Progenitor cell of endocrine pancreas (in vitro differentiated cells): ENCODE measurements at places on chromosomes 1 and 21.

GRCh38 chr1:151839457-151840403 lies at the start of gene C2CD4D:
Gene C2CD4D (minus strand): TSS chr1:151839820. CDS start chr1:151838989, 831 bp downstream.
- peak; percentile 62 for DNase-seq

DNA sequence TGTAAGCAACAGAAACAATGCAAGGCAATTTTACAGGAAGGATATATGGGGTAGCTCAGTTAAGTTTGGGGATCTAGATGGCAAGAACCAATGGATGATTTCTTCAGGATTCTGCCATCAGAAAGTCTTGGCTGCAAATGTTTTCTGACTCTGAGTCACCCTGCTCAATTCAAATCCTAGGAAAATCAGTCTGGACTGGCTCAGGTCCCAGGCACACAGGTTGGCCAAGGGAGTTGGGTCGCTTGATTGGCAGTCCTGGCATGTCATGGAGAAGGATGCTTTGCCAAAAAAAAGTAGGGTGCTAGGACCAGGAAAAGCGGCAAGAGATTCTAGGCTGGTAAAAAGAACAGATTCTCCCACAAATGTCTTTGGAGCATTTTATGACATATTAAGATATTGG lies 28.9 kb upstream of the S1PR1 start:
- no peak for DNase-seq

DNA sequence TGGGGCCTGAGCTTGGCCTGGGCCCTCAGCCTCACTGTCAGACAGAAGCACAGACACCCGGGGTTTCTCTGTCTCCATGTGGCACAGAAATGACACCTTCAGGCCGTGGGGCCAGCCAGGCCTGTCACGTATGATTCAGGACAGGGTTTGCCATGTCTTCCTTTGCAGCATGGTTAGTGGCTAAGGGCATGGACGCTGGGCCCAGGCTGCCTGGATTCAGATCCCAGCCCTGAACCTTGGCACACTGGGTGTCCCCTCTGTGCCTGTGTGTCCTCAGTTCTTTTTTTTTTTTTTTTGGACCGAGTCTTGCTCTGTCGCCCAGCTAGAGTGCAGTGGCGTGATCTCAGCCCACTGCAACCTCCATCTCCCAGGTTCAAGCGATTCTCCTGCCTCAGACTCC lies 73.6 kb downstream of the SPSB1 start:
- no peak for DNase-seq

GRCh38 chr1:177278626-177279390 lies 108.0 kb downstream of the BRINP2 start:
- DNase-seq = no peak

DNA sequence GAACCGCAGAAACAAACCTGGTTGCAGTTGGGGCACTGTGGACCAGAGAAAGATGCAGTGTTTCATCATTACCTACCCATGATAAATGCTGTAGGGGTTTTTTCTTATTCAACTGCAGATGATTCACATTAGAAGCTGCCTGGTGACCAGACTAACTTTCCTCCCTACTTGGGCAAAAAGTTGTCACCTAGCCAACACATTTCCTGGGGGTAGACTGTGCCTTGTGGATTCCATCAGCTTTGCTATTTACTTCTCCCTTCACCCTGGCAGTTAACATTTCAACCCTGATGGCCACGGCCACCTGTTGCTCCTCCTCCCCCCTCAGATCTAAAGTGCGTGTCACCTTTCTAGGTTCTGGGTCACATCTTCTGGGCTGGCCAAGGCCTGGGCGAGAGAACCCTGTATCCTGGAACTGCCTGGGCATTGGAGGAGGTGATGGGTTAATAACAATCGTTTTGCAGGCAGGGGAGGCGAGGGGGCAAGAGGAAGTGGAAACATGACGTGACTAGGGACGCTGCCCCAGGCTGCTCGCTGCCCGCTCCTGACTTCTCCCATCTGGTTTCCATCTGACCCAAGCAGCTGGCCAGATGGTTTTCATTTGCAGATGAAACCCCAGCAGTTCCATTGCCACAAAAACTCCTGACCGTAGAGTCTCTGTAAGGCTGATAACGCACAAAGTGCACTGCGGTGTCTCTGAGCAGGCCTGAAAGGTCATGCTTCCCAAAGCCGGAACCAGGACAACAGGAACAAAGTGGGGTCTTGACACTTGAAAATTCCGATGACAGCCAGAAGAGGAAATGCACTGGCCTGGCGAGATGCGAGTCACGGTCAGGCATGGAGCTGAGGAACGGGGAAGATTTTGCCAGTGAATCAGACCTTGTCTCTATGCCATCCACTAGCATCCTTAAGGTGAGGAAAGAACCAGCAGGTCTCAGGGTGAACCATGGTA lies 36.6 kb downstream of the CAPZB start:
- DNase-seq = no peak

DNA sequence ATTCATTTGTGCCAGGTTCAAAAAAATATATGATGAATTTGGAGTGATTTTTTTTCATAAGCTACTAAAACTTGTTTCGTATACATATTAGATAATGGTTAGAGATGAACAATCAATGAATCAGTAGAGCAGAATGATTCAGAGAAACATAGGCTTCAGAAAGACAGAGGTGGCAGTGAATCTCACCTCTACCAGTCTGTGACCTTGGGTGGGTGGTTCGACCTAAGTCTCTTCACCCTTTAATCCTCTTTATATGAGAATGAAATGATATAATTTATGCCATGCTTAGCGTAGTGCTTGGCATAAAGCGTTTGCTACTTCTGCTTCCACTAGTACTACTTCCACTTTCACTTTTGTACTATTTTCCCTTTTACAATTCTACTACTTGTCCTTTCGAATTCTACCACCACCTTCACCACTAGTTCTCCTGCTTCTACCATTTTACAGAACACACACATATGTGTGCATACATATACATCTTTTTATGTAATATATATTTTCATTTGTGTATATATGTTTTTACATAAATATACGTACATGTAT lies 45.1 kb downstream of the FYB2 start:
- no peak for DNase-seq

- no peak for DNase-seq
These were observed 206.7 kb upstream of the CAMK1G start for GRCh38 chr1:209376774-209377173.

DNA sequence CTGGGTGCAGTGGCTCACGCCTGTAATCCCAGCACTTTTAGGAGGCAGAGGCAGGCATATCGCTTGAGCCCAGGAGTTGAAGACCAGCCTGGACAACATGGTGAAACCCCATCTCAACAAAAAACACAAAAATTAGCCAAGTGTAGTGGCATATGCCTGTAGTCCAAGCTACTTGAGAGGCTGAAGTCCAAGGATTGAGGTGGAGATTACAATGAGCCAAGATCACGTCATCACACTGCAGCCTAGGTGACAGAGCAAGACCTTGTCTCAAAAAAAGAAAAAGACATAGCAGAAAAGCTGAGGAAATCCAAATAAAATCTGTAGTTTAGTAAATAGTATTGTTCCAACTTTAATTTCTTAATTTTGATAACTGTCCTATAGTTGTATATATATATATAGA lies 11.5 kb upstream of the ASH1L start:
- no peak for DNase-seq

DNA sequence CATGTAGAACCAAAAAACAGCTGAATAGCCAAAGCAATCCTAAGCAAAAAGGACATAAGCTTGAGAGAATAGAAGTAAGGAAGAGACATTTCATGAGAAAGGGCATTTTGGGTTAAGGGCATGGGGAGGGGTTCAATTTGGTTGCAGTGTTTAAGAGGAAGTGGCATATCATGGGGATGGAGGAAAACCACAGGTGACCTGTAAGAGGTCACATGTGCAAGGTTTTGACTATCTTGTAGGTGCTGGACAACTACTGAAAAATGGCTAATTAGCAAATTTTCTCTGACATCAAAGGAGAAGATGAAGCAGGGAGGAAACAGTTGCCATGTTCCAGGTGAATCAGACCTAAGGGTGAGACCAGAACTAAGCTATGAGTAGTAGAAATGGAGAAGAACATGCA lies 31.3 kb upstream of the ROR1 start:
- DNase-seq = no peak

GRCh38 chr1:206608108-206608698 lies 4.1 kb downstream of the EIF2D start:
- peak; percentile 43 for DNase-seq

- no peak for DNase-seq
These were observed 45.5 kb downstream of the TOR1AIP2 start for GRCh38 chr1:179831852-179832699.

DNA sequence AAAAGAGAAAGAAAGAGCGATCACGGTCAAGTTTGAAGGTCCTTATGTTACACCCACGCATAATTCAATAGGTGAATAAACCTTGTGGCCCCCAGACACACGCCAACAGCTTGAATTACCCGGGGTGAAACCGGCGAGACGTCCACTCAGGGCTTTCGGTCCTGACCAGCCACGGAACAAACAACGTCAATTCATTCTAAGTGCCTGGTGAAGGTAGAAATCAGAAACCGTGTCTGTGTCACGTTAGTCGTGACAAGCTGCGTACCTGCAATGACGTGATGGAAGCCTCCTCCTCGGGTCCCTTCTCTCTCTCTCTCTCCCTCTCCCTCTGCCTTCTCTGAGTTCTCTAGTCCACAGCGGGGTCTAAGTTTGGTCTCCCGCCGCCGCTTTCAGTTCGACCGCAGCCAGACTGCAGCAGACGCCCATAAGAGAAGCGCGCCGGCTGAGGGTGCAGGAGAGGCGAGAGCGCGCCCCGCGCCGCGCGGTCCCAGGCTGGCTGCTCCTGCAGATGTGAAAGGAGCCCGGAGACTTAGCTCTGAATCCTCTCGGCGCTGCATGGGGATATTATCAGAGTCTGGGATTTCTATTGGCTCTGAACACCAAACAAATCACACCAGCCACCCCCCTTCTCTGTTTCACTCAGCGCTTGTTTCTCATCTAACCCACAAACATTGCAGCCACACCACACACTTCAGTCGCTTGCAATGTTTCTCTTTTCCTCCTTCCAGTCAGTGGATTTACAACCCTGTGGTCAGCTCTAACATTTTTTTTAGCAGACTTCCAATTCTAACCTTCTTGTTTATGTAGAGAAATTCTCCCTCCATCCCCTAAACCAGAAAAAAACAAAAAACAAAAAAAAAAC lies at the start of gene GREM2:
Gene GREM2, minus strand, starts transcription at position 537 of the 862 bp plus-strand sequence. CDS start 118,680 bp downstream, outside the sequence.
- peak; percentile 46 for DNase-seq

- DNase-seq = no peak
These were observed 131.3 kb downstream of the BACH1 start for GRCh38 chr21:29430030-29430429.

DNA sequence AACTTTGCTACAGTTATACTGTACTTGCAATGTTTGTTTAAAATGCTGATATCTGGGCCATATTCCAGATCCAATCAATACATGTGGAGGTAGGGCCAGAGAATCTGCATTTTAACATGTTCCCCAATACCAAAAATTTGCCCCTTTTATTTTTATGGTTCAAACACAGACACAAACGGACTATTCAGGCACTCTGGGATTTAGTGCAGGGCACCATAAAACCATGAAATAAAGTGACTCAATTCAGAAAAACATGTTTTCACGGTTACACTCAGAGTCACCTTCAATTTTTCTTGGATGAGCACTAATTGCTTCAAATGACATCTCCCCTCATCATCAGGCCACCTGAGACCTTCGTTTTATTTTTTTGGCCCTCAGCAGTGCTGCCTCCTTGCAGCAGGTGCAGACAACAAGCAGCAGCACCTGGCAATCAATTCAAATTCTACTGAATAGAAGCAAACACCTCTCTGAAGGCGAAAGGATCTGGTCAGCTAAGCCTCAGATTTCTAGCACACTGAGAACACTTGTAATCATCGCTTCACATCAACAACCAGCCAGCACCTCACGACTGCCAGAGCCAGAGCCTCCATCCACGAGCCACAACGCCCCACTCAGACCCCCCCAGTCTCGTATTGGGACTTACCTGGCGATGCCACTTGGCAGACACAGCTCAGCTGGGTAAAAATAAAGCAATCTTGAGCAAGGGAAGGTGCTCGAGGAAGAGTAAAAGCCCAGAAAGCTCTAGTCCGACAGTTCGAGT lies 1.1 kb downstream of the ERO1B start:
- DNase-seq = no peak

- no peak for DNase-seq
These were observed 45.5 kb upstream of the ETS2 start for GRCh38 chr21:38760017-38760761.

GRCh38 chr1:175978926-175979325 lies 228.2 kb downstream of the COP1 start:
- no peak for DNase-seq

GRCh38 chr1:1958071-1958541 lies 39.0 kb upstream of the TMEM52 start:
- DNase-seq = no peak

DNA sequence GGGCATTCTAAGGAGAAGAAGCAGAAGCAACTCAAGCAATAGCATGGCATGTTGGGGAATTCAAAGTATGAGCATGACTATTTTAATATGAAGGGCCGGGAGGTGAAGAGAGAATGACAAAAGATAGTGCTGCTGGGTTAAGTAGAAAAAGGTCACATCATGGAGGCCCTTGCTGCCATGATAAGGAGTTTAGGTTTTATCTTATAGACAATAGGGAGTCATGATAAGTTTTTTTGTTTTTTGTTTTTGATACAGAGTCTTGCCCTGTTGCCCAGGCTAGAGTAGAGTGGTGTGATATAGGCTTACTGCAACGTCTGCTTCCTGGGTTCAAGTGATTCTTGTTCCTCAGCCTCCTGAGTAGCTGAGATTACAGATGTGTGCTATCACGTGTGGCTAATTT lies 3.1 kb downstream of the BNIPL start:
- DNase-seq = no peak

- DNase-seq = no peak
These were observed 10.5 kb downstream of the WNT9A start for GRCh38 chr1:227937031-227937837.

GRCh38 chr21:41761934-41762635 lies 4.8 kb downstream of the RIPK4 start:
- DNase-seq = no peak
